ENCODE measurements at places on chromosomes 12 and 14.

DNA sequence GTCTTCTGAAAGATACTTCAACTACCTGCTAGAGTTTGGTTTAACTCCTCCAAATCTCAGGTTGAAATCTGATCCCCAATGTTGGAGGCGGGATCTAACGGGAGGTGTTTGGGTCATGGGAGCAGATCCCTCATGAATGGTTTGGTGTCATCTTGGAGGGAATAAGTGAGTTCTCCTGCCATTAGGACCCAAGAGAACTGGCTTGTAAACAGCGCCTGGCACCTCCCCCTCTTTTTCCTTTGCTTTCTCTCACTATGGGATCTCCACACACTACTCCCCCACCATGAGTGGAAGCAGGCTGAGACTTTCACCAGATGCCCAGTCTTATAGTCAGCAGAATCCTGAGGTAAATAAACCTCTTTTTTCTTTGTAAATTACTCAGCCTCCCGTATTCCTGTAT lies 2.5 kb downstream of the CNIH1 start:
- no peak for DNase-seq

GRCh38 chr14:90424075-90424474 lies 27.2 kb downstream of the CALM1 start:
- DNase-seq: no peak

GRCh38 chr12:124542021-124542949 lies 25.1 kb downstream of the NCOR2 start:
- DNase-seq: no peak

- DNase-seq: no peak
Measured at GRCh38 chr12:11954181-11954580, 116.6 kb upstream of the BCL2L14 start.

GRCh38 chr12:124881123-124881522 lies 17.5 kb upstream of the SCARB1 start:
- no peak for DNase-seq

GRCh38 chr14:67004521-67004920 lies 184.7 kb upstream of the GARIN2 start:
- no peak for DNase-seq

GRCh38 chr12:20183563-20183962 lies 184.8 kb upstream of the PDE3A start:
- no peak for DNase-seq

- DNase-seq: no peak
Measured at GRCh38 chr12:127043731-127044130, 1223.2 kb upstream of the TMEM132C start.
